ENCODE measurements at places on chromosomes 1 and 21.

DNA sequence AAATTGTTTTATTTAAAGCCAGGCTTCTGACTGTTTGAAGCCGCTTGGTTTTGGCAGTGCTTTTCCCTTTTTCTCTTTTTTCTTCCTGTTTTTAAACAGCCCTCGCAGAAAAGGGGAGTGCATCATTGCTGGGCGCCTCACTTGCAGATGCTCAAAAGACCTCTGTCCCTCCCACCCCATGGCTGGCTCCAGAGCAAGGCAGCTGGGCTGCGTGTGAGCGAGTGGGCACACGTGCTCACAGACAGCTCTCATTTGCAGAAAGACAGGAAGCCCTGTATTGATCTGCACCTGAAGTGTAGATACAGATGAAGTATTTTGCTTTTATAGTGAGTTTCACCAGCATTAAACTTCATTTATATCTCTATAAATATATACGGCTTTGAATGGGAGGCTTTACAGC lies 8.8 kb downstream of the TNR start:
- no peak for DNase-seq

DNA sequence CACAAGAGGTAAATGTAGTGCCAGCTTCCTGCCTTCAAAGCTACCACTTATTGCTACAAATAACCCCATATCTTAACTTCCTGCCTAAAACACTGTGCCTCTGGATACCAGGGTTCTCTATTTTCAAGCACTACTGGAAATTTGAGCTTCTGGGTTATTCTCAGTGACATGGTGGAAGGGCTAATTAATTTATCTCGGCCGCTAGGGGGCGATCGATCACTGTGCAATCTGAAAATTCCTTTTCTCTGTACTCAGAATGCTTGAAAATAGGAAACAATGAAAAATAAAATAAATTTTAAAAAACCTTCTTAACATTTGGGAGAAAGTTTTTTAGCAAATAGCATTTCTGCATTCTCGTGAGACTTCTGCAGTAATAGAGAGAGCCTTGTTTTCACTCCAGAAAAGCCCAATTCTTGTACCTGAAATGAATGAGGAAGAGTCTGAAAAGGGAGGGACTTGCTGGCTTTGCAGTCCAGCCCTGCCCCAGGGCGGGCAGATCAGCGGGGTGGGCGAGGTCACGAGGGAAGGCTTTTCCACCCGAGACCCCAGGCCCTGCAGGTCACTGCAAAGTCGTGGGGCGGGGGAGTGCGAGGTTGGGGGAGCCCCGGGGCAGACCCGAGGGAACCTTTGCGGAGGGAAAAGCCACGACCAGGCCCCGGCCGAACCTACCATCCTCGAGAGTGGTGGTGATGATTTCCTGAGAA lies 276.7 kb downstream of the PCP4 start:
- peak; percentile 40 for DNase-seq

DNA sequence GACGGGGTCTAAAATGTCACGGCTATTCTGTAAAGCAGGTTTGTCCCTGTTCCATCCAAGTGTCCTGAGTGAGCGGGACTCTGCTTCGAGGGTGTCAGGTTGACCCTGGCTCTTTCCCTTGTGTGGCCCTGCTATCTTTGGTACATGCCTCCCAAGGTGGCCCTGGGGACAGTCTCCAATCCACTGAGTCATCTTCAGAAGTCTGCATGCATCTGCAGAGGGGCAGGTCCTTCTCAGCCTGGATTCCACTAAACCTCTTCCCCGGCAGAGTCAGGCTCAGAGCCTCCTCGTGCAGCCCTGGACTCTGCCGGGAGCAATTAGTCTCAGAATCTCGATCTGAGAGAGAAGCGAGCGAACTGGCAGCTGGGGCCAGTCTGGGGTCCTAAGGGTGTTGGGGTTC lies 50.1 kb upstream of the KCNJ15 start:
- no peak for DNase-seq

- no peak for DNase-seq
Observed at GRCh38 chr21:28489821-28490350, 502.8 kb downstream of the LTN1 start.

GRCh38 chr1:94408104-94408830 lies 9.9 kb upstream of the ABCD3 start:
- DNase-seq = no peak

GRCh38 chr1:218804014-218804785 lies 369.5 kb upstream of the LYPLAL1 start:
- DNase-seq = no peak

DNA sequence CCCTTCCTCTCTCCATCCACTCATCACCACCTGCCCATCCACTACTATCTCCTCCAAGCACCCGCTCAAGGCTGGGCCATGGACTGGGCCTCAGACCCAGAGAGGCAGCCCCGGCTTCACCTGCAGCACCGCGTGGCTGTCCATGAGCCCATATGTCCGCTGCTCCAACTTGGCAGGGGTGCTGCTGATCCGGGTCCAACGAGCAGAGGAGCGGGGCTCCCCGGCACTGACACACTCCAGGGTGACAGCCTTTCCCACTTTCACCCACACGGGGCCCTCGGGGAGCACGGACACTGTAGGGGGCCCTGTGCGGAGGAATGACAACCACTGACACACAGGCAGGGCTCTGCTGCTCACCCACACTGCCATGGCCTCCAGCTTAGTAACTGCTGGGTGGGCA lies 28.9 kb downstream of the LDLRAD2 start:
- no peak for DNase-seq

GRCh38 chr1:156856282-156856785 lies 2.6 kb downstream of the INSRR start:
- no peak for DNase-seq

DNA sequence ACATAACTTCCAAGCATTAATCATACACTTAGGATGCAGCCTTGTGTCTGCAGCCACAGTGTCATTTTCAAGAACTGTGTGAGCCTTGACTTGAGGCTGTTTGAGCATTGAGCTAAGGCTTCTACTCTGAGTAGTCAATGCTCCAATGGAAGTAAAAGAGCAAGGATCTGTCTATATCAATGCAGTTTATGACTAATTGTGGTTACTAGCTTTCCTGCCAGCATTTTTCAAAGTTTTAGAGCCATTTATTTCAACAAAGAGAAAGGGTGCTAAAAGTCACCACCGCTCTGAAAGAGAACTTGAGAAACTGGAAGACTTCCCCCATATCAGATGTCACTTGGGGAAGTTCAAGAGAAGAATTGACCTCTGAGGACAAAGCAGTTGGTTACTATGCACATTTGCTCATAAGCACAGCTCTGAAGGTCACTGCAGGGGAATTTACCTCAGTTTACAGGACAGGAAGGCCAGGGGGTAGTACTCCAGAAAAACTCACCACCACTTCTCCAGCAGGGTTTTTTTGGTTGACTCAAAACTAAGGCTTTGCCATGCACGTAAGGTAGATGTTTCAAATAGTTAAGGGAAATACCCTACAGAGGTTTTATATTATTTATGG lies 24.5 kb upstream of the RGS1 start:
- DNase-seq = no peak

DNA sequence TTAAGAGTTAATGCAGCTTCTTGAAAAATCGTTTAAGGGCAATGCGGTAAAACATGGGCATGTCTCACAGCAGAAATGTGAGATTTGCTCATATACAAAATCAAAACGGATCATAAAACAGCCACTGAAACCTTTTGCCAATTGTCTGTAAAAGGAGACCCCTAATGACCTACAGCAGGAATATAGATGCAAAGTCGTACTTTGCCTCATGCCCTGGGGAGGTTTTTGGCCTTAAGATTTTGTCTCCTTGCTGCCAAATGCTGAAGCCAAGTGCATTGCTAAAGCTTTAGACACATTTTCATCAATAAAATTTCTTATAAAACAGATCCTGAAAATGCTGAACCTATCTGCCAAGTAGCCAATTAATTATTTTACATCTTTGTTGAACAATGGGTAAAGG lies 226.9 kb downstream of the TGFB2 start:
- no peak for DNase-seq

GRCh38 chr1:97186381-97186780 lies 464.8 kb downstream of the PTBP2 start:
- DNase-seq = no peak

DNA sequence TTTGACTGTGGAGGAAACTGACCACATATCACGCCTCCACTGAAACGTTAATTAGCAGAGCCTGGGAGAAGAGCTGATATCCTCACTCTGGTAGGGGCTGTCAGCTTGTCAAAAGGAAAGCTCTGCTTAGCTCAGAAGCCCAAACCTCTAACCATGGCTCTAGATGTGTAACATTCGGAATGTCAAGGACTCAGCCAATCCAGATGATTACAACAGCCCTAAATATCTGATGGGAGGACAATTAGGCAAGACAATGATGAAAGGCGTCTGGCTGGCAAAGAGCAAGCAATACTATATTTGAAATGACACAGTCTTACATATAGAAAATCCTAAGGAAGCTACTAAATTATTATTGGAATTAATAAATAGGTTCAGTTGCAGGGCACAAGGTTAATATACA lies 45.7 kb upstream of the COX20 start:
- no peak for DNase-seq

Data from activated naive CD8-positive, alpha-beta T cell treated with anti-CD3 and anti-CD28 coated beads, Interleukin-2, amount 10 ng/mL, durations not matched to agents 7 days and 5 days (primary cell).